ENCODE measurements at places on chromosomes 1 and 21.

DNA sequence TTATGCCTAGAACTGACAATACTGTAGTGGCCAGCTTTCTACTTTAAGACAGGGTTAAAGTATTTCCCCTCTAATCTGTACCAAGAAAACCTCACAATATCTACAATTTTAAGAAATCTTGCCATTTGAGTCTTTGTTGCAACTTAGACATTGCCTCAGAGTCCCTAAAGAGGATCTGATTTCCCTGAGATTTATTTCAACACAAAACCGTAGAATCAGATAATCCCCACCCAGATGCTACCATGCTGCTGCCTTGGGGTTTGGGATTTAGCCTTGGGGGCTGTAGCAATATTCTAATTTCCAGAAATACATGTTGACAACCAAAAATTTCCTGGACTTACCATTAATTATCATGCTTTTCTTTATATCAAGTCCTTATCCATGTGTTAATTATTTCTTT lies 50.3 kb upstream of the DENND1B start:
- no peak for DNase-seq

DNA sequence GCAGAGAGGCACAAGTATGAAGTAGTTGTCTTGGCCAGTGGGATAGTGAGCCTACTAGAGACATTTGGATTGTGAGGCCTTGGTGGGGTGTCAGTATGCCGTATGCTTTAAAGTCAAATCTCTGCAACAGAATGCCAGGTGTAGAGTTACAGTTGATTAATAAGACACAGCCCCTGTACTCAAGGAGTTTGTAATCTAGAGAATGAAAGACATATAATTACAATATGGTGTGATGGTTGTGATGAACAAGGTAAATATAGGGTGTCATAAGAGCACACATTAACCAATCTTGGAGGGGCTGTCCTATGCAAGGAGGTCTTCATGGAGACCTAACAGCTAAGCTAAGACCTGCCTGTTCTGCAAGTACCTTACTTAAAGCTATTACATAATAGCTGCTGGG lies 113.1 kb downstream of the ATF6 start:
- no peak for DNase-seq

GRCh38 chr1:203177470-203178039 lies 1.9 kb upstream of the MYBPH start:
- no peak for DNase-seq

DNA sequence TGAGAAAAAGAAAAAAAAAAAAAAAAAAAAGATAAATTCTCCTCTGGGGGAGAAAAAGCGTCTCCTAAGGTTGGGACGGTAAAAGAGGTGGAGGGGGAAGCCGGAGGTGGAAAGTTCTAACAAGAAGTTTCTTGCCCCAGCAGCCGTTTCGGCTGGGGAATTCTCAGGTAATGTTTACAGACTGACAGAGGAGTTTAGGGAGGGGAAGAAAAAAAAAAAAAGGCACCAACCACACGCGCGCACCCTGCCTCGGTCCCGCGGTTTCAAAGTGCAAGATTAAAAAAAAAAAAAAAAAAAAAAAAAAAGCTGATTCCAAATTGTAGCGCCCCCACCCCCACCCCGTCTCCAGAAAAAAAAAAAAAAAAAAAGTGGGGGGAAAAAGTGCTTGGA lies 504 bp downstream of the DHRS3 start:
- DNase-seq = no peak

GRCh38 chr1:205071028-205071409 lies 13.2 kb downstream of the TMEM81 start:
- no peak for DNase-seq

DNA sequence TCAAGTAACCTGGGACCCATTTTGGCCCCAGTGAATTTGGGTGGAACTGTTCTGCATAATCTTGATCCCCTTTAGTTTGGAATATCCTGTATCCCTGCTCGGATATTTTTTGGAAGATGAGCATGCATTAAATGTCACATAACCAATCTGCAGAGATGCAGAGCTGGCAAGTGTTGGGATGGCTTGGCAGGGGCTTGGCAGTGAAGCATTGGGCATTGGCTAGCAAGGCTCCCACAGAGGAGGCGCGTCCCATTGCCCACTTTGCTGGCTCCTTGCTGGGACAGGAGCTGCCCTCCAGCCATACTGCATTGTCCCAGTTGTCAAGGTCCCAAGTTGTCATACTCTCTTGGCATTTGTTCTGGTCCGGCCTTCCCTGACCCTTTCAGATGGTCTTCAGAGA lies 29.9 kb downstream of the LAMC2 start:
- DNase-seq = no peak

DNA sequence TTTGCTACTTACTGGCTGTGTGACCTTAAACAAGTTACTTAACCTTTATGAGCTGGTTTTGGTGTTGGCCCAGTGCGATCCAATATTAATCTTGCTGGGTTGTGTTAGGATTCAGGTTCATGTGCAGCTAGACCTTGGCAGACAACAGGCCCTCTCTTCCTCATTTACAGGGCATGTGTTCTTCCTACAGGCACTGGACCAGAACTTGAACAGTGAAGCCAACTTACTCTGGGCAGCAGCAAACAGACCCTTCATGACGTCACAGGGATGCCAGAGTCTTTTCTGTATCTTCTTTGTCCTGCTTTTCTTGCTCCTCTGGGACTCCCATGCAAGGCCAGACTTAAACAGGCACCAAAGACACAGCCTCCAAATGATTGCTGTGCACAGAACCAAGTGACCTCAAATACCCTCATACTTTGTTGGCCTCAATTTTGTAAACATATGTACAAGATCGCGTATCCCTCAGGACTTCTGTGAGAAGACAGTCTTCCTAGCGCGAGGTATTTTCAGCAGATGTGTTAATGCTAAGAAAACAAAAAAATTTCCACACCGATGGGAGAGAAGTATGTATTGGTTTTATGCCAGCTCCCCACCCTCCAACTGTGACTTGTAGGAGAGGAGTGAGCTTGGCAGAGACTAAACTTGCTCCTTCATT lies 73.7 kb downstream of the URB2 start:
- DNase-seq = no peak

- no peak for DNase-seq
Measured at GRCh38 chr1:169928438-169929209, 34.9 kb upstream of the SCYL3 start.

GRCh38 chr21:25487046-25487594 lies 120.2 kb downstream of the MRPL39 start:
- no peak for DNase-seq

DNA sequence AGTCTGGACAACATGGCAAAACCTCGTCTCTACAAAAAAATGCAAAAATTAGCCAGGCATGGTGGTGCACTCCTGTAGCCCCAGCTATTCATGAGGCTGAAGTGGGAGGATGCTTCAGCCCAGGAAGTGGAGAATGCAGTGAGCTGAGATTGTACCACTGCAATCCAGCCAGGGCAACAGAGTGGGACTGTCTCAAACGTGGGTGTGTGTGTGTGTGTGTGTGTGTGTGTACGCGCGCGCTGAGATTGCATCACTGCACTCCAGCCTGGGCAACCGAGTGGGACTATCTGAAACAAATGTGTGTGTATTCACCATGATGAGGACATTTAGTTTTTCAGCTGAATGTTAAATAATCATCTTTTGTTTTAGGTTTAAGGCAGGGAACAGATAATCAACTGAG lies 21.1 kb downstream of the USP1 start:
- DNase-seq = no peak

All from stimulated activated CD4-positive, alpha-beta T cell treated with anti-CD3 and anti-CD28 coated beads, Interleukin-1b, Interleukin-23, amount 100 ng/mL, for 1 hour (primary cell).